Right kidney (tissue), 9 donors: ENCODE measurements at places on chromosomes 6 and 20.

- DNase-seq = no peak
Measured at GRCh38 chr6:36063318-36064060, 35.9 kb downstream of the MAPK14 start.

- DNase-seq = no peak
Measured at GRCh38 chr20:44209686-44210405, 725 bp downstream of the OSER1 start.

- no peak for DNase-seq
Measured at GRCh38 chr20:63282946-63283345, 10.0 kb upstream of the COL20A1 start.

DNA sequence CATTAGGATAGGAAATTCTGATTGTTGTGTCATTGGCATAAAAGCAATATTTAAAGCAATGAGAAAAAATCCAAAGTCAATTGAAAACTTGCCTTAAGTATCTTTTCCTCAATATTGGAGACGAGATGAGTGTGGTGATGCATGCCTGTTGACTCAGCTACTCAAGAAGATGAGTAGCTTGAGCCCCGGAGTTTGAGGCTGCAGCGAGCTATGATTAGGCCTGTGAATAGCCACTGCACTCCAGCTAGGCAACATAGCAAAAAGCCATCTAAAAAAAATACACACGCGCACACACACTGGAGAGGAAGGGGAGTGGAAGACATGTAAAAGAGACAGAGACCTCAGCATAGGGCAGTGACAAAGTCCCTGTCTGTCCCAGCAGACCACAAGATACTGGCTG lies 9.7 kb upstream of the MARCKS start:
- no peak for DNase-seq

- DNase-seq = no peak
Measured at GRCh38 chr6:71967436-71967835, 81.1 kb downstream of the RIMS1 start.

DNA sequence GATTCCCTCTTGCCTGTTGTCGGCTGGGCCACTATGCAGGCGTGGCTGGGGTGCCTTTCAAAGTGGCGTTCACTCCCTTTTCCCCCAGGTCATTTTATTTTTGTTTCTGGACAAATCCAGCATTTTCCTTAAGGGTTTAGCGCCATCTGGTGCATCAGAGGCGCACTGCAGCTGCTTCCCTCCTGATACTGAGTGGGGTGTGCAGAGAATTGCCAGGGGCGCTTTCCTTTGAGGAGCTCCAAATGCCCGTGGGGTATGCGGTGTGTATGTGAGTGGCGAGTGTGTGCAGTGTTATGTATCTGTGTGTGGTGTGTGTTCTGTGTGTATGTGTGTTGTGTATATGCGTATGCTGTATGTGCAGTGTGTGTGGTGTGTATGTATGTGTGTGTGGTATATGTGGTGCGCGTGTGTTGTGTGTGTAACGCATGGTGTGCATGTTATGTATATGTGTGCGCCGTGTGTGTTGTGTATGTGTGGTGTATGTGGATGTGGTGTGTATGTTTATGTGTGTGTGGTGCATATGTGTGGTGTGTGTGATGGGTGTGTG lies 100.1 kb upstream of the AGPAT4 start:
- DNase-seq = peak; percentile 68

GRCh38 chr6:11675601-11676000 lies 103.0 kb downstream of the ADTRP start:
- no peak for DNase-seq

DNA sequence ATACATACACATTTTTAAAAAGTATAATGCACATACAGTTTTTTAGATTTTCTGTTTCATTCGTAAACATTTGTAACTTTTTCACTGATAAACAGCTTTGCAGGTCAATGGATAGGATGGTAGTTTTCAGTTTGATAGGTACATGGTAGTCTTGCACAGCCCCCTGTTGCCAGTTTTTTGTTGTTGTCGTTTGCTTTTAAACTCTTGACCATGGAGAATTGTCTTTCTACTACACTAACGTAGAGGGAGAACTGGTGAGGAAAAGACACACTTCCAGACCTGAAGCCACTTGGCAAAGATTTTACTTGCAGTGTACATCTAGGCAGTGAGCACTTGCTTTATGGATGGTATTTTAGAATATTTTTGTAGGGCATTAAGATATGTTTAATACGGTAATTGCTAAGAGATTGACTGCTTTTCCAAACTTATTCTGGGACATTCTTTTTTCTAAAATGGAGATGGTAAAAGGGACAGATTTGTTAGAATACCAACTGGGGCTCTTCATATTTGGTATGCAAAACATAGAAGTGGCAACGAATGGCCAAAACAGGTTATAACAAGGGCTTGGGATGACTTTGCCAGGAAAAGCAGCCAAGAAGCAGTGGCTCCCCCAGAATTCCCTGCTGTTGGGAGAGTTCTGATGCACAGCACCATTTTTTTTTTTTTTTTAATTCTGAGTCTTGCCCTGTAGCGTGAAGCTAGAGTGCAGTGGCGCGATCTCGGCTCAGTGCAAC lies 1.5 kb downstream of the PYGB start:
- DNase-seq = no peak

DNA sequence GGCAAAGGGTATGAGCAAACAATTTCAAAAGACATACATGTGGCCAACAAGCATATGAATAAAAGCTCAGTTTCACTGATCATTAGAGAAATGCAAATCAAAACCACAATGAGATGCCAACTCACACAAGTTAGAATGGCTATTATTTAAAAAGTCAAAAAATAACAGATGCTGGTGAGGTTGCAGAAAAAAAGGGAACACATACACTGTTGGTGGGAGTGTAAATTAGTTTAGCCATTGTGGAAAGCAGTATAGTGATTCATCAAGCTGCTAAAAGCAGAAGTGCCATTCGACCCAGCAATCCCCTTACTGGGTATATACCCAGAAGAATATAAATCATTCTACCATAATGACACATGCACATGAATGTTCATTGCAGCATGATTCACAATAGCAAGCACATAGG lies 6.7 kb upstream of the KHDC1L start:
- DNase-seq = no peak

DNA sequence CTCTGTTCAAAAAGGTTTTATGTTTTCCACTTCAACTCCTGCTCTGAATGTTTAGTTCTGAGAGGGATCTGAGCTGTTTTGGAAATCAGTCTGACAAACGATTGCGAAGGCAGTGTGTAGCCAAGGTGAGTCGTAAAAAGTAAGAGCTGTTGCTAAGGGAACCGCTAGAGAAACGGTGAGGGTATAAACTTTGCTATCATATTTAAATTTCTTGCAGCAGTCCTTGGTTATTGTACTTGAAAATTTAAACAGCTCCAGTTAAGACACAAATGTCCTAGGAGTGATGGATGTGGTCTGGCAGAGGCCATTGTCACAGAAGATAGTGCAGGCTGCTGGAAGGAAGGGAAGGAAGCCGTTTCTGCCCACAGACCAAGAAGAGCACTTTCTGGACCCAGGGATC lies 64.9 kb upstream of the CITED2 start:
- no peak for DNase-seq

DNA sequence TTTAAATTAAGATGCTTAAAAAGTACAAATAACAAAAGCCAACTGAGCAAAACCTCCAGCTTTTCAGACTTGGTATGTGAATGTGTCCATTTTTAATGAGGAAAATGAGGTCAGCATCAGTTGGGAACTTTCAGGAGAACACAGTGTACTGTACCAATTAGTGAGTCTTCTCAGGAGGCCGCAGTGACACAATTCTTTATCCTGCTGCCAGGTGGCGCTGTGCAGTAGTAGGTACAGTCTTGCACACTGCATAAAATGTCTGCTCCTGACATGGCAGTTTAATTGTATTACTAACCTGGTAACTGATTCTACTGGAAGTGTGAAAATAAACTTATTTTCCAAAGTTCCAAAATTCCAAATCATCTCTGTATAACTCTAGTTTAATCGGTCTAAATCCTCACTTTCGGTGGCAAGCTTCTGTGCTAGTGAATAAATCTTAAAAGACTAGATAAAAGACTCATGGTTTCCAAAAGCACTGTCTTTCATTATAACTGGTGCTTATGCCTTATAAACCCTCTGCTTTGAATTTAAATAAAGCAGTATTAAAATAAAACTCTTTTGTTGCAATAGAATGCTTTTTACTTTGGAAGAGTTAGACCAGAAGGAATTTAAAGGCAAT lies 214.8 kb upstream of the MMS22L start:
- DNase-seq = peak; percentile 10

GRCh38 chr20:51036827-51037531 lies 14.1 kb upstream of the KCNG1 start:
- DNase-seq = no peak

DNA sequence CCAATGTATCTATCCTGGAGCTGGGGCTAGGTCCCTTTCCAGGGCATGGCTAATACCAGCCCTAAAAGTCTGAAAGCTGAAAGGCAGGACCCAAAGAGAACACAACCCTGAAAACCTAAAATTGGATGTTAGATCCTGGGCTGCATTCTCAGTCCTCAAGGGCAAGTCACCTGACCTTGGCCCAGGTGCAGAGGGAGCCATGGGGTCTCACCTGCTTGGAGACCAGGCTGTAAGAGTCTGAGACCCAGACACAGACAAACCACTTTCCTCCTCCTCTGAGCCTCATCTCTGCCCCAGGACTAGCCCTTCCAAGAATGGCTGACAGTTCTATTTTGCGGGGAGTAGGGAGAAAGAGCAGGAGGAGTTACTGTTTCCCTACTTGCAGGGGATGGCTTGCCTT lies 60.0 kb downstream of the EFCAB8 start:
- DNase-seq = no peak

- no peak for DNase-seq
Measured at GRCh38 chr6:168905451-168906090, 348.1 kb downstream of the THBS2 start.

DNA sequence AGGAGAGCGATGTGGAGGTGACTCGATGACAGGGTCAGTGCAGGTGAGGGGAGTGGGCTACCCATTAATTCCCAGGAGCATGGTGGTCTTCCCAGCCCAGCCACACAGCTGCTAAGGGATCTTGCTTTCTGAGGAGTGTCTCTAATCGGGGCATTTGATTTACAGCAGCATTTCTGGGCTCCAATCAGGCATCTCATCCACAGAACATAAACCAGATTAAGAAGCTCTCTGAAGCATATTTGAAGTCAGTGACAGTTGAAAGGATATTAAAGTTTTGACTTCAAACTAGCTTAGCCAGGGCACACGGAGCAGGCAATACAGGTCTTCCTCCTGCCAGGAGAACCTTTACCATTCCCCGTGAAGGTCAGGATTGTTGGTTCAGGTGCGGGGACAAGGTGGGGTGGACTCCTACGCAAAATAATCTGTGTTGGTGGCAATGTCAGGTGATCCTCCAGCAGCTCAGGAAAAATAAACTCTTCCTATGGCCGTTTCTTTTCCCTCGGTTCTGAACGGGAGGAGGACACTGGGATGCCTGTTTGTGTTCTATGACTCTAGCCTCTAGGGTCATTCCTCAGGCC lies 39.9 kb upstream of the ZNF831 start:
- DNase-seq = no peak

DNA sequence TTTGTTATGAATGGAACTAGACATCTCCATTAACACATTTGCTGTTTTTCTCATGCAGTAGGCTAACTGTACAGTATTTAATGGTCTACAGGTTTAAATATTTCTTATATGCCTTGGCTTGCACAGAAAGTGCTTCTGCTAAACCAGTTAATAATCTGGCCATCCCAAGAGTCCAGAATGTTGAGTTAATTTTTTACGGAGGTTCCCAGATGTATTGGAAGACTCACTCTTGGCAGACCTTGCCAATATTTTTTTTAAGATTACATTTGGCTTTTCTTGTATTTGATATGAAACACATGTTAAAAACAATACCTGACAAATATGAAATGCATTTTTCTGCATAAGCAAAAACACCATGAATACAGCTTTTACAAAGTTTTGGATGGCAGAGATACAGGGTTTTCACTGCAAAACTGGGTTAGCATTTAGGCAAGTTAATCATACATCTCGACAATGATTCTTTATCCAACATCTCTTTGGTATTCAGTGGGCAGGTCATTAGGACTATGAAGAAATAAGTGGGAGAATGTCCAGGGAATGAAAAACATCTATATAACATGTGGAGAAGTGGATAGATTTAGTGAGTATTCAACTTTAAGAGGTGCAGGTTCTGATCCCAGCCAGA lies 94.0 kb downstream of the SGK1 start:
- DNase-seq = no peak

GRCh38 chr6:129776542-129777330 lies 66.8 kb upstream of the ARHGAP18 start:
- DNase-seq = no peak

DNA sequence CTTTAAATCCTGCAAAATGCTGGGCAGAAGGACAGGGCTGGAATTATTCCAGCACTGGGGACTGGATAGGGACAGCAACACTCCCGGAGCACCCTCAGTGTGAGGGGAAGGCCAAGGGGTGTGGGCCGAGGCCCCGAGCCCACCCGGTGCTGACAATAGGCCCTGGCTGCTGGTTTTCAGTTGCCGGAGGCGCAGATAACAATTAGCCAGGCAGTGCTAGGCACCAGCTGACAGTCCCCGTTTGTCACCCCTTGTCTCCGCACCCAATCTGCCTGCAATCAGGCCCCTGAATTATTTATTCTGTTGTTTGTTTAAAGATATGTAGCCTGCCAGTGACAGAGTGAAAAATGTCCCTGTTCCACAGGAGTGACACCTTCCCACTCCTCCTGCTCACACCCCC lies 120.0 kb downstream of the GRM4 start:
- DNase-seq = no peak

DNA sequence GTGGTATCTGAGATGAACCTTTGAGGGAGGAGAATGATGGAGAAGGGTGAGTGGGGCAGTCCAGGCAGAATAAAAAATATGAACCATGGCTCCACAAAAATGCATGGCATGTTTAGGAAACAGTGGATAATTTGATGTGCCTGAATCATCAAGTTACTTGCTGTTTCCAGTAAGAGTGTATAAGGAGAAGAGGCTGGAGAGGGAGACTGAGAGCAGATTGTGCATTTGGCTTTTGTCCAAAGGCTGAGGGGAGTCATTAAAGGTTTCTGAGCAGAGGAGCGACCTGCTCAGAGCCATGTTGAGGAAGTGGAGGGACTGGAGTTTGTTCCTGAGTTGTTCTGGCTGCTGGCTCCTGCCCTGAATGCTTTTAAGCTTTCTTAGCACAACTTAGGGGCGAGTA lies 6.1 kb downstream of the MMP24 start:
- no peak for DNase-seq

DNA sequence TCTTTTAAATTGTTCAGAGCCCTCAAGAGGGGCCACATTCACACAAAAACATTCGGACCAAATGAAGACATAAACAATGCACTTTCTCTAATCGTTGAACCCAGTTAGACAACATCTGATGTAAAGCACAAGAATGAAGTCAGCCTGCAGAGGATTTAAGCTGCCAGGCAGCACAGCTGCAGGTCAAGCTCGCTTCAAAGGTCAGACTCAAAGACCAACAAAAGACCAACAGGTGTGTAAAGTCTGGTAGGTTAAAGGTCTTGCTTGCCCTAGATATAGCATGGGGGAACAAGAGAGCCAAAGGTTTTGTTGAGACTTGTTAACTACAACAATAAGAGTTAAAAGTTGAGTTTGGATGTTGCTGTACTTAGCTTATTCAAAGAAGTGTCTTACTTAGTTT lies 26.7 kb upstream of the MYLIP start:
- no peak for DNase-seq

GRCh38 chr6:16621002-16621401 lies 140.3 kb downstream of the ATXN1 start:
- no peak for DNase-seq

GRCh38 chr20:40773376-40773775 lies 84.3 kb upstream of the MAFB start:
- DNase-seq = no peak

GRCh38 chr6:50353603-50354002 lies 303.9 kb upstream of the DEFB112 start:
- no peak for DNase-seq
